ENCODE measurements at places on chromosomes 5 and 9. TPM values are rescaled to one million over a fixed set of nuclear protein-coding genes. Genes with fewer than 3 reads are reported as not detected.

Gene STXBP1
- 92.1 TPM for total RNA-seq

Gene ANXA6
- 143 TPM for total RNA-seq

Gene HCN1
- total RNA-seq, result 0.12 TPM

GRCh38 chr9:4293293-4293941 is 6.5 kb downstream of the GLIS3 start:
- H3K4me1 ChIP-seq, result peaks cover 13% of the 10 kb centered on the region
- H3K27ac ChIP-seq, result peak overlapping the region; percentile 55
- no peaks in the 10 kb centered on the region for H3K27me3 ChIP-seq
- no peak overlapping the region for H3K4me3 ChIP-seq

DNA sequence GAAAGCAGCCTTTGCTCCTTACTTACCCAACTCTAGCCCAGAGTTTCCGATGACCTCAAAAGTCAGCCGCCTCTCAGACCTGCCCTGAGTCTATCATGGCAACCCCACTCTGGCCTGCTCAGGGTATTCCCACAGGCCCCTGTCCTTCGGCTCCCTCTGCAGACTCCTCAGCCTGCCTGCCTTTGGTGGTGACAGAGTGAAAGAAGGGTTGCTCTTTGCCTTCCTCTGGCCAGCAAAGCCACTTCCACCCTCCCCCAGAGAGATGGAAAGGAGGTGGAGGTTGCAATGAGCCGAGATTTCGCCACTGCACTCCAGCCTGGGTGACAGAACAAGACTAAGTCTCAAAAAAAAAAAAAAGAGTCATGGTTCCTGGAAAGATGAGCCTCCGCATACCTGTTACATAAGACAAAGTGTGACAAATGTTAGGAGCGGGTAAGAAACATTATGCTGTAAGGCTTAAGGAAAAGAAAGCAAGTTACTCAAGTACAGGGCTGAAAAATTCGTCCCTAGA is 2.3 kb upstream of the SMIM33 start:
- peaks cover 18% of the 10 kb centered on the region for H3K4me1 ChIP-seq
- no peak overlapping the region for H3K4me3 ChIP-seq
- H3K36me3 ChIP-seq, result no peaks in the 10 kb centered on the region
- peak overlapping the region; percentile 51 for H3K27ac ChIP-seq
- DNase-seq, result peak; percentile 80

GRCh38 chr9:101626295-101626694 is 31.5 kb upstream of the PPP3R2 start:
- H3K27me3 ChIP-seq, result no peaks in the 10 kb centered on the region
- H3K4me1 ChIP-seq, result no peaks in the 10 kb centered on the region

GRCh38 chr9:137465720-137466388 is 6.7 kb upstream of the NSMF start:
- no peaks in the 10 kb centered on the region for H3K36me3 ChIP-seq
- no peak overlapping the region for H3K4me3 ChIP-seq
- peak; percentile 61 for DNase-seq

DNA sequence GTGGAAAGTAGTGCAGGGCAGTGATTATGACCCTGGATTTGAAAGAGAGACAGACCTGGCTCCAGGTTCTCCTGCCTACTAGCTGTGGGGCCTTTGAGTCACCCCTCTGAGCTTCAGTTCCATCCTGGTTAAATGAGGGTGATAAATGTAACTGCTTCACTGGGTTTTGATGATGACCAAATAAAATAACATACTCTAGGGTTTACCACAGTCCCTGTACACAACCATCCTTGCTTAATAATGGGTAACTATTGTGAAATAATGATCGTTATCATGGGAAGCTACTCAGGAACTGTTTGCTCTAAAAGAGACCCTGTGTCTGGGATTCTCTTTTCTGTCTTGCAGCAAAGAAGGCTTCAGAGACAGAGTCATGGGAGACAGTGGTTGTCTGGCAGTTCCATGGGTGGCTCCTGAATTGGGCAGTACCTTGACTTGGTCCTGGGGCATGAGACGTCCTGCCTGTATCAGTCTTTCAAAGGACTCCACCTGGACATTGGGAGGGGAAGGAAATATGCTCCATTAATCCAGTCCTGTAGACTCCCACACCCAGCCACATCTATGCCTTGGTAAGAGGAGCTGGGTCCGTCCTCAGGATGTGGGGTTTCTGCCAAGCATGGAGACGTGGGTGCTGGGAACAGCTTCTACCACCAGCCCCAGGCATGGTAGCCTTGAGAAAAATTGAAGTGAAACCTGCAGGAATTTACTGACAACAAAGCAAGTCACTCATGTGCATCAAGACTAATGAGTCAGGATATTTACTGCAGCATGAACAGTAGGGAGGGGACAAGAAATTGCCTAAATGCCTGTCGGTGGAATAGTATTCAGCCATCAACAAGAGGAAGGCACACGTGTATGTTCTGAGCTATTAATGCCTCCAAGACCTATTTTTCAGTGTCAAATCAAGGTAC is 23.4 kb downstream of the AKNA start:
- H3K36me3 ChIP-seq, result peaks cover 78% of the 10 kb centered on the region
- peak; percentile 25 for DNase-seq
- H3K4me1 ChIP-seq, result peaks cover 43% of the 10 kb centered on the region
- H3K27ac ChIP-seq, result peak overlapping the region; percentile 61
- H3K27me3 ChIP-seq, result no peaks in the 10 kb centered on the region
- H3K4me3 ChIP-seq, result no peak overlapping the region

DNA sequence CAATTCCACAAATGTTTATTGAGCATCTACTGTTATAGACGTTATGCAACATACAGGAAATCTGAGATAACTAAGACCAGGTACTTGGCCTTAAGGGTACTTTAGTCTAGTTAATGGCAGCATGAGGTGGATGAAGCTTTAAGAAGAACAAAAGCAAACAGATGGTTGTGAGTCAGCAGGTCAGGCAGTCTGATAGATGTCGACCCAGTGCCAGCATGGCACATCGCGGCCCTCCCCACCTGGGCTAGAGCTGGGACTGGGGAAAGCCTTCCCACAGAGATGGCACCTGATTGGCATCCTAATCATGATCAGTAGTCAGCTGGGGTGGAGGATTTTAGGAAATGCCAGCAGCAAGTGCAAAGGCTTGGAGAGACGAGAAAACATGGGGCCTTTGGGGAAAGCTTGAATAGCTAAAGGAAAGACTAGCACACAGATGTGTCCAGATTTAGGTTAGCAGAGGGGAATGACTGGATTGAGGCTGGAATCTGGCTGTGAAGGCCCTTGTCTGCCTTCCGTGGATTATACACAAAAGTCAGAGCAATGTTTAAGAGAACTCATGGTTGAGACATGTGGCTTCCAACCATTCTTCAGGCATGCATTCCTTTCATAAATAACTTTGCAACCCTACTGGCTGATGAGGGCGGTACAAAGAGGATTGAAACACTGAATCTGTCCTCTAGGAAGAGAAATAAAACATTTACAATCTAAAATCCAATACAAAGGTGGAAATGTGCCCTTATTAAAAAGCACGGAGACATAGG is 395.4 kb upstream of the WWC1 start:
- no peaks in the 10 kb centered on the region for H3K36me3 ChIP-seq
- H3K4me3 ChIP-seq, result no peak overlapping the region
- H3K4me1 ChIP-seq, result no peaks in the 10 kb centered on the region
- DNase-seq, result no peak

DNA sequence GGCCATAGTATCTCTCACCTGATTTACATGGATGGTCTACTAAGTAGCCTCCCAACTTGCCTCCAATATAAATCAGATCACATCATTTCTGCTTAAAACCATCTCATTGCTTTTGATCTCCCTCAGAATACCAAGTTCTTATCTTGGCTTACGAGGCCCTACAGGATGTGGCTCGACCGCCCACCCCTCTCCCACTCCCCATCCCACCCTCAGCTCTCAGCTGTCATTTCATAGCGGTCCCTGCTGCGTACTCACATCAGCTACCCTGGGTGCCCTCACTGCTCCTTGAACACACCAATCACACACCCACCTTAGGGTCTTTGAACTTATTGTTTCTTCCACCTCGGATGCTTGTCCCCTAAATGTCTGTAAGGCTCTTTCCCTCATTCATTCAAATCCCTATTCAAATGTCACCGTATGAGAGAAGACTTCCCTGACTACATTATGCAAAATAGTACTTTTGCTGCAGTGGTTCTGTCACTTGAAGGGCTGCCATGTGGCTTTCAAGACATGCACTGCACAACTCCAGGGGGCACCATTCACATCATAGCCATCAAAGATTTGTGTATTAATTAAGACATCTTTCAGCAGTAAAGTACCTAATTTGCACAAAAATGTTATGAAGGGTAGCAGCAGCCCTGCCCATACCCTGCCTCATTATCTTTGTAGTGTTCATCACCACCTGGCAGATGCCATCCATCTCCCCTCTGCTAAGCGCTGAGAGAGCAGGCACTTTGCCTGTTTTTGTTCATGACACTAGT is 171.1 kb downstream of the ENC1 start:
- H3K27me3 ChIP-seq, result no peaks in the 10 kb centered on the region
- no peak for DNase-seq
- no peak overlapping the region for H3K27ac ChIP-seq
- H3K4me1 ChIP-seq, result no peaks in the 10 kb centered on the region
- H3K4me3 ChIP-seq, result no peak overlapping the region

DNA sequence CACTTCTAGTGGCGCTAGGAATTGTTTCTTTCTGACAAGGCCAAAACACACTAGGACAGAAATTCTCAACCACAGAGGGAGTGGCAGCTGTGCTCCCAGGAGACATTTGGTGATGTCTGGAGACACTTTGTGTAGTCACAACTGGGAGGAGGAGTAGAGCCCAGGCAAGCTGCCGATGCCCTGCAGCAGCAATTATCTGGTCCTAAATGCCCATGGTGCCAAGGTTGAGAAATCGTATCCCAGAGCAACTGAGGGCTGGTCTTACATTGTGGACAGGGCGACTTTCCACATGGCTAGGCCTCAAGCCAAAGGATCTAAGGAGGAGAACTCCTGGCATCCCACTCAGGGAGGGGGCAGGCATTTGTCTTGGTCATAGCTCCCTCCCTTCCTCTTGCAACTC is 259.9 kb downstream of the GADD45G start:
- no peak overlapping the region for H3K4me3 ChIP-seq
- H3K4me1 ChIP-seq, result peaks cover 7% of the 10 kb centered on the region
- H3K27ac ChIP-seq, result no peak overlapping the region
- no peaks in the 10 kb centered on the region for H3K36me3 ChIP-seq
- no peak for DNase-seq

DNA sequence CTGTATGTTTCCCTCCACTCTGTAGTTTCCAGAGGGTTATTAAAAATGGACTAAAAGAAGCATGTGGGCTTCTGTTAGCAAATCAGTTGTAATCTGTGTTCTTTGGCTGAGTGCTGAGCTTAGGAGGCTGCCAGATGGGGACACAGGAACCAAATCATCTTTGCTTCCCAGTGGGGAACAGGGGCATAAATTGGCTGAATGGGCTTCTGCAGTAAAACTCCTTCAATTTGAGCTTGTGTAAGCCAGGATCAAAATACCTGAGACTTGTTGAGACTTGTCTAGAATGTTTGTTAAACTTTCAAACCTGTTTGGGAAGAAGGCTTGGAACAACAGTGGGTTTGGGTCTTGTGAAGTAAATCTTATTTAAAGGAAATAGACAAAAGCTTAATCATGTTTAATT is 32.2 kb upstream of the TNFAIP8 start:
- H3K4me1 ChIP-seq, result peaks cover 4% of the 10 kb centered on the region
- no peaks in the 10 kb centered on the region for H3K36me3 ChIP-seq
- H3K27me3 ChIP-seq, result no peaks in the 10 kb centered on the region

- no peaks in the 10 kb centered on the region for H3K4me1 ChIP-seq
- no peak overlapping the region for H3K27ac ChIP-seq
- H3K36me3 ChIP-seq, result peaks cover 14% of the 10 kb centered on the region
- H3K27me3 ChIP-seq, result no peaks in the 10 kb centered on the region
- no peak overlapping the region for H3K4me3 ChIP-seq
- DNase-seq, result no peak
These were observed 53.8 kb downstream of the ALDH1A1 start for GRCh38 chr9:72898784-72899733.

DNA sequence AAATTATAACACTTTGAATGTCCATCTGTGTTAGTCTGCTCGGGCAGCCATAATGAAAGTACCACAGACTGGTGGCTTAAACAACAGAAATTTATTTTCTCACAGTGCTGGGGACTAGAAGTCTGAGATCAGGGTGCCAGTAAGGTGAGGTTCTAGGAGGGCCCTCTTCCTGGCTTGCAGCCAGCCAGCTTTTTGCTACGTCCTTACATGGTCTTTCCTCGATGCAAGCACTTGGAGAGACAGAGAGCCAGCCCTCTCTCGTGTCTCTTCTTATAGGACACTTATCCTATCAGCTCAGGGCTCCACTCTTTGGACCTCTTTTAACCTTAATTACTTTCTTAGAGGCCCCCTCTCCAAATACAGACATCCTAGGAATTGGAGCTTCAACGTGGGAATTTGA is 351.8 kb downstream of the SPOCK1 start:
- no peak overlapping the region for H3K4me3 ChIP-seq
- no peaks in the 10 kb centered on the region for H3K36me3 ChIP-seq
- H3K4me1 ChIP-seq, result no peaks in the 10 kb centered on the region
- H3K27me3 ChIP-seq, result peaks cover 6% of the 10 kb centered on the region
- H3K27ac ChIP-seq, result no peak overlapping the region

DNA sequence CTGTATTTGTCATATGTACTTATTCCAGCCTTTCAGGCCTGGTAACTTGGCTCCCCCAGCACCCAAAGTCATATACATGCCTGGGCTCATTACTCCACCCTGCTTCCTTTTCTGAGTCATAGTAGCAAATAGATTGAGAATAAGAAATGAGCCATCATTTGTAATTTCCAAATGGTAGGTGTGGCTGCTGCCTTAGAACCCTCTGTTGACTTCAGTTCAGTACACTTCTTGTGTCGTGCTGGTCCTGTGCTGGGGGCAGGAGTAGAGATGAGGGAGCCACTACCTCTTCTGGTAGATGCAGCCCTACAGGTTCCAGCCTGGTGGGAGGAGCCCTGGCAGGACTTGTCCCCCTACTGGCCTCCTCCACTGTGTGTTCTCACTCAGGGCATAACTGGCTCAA is 11.1 kb downstream of the GM2A start:
- no peak overlapping the region for H3K4me3 ChIP-seq
- H3K27me3 ChIP-seq, result no peaks in the 10 kb centered on the region
- no peak for DNase-seq
- H3K27ac ChIP-seq, result no peak overlapping the region

GRCh38 chr5:99317136-99317535 is 388.3 kb upstream of the CHD1 start:
- H3K4me1 ChIP-seq, result no peaks in the 10 kb centered on the region
- no peaks in the 10 kb centered on the region for H3K36me3 ChIP-seq

DNA sequence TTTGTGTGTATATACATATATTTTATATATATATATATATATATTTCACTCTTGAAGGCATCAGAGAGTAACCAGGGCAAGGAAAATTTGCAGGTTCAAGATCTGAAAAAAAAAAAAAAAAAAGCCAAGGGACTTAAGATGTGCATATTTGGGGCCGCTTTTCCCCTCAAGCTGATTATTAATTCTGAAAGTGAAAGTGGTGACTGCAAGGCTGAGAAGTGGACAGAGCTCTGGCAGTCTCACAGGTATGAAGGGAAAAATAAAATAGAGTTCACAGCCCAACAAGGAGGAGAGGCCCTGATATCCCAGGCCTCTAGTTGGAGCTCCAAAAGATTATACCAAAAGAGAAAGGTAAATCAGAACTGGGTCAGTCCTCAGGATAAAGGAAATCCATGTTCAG is 234.4 kb upstream of the GAS1 start:
- no peaks in the 10 kb centered on the region for H3K36me3 ChIP-seq
- DNase-seq, result no peak
- no peak overlapping the region for H3K4me3 ChIP-seq
- H3K4me1 ChIP-seq, result no peaks in the 10 kb centered on the region
- H3K27me3 ChIP-seq, result no peaks in the 10 kb centered on the region
